ENCODE measurements at places on chromosomes 2 and 18. TPM values are rescaled to one million over a fixed set of nuclear protein-coding genes. Genes with fewer than 3 reads are reported as not detected.

The QPCT gene
- total RNA-seq: 19.7 TPM

The TTN gene
- total RNA-seq: 0.50 TPM

The MMADHC gene
- total RNA-seq: 168 TPM

The KLHL41 gene
- total RNA-seq: 9.8 TPM

The LRRC30 gene
- not detected for total RNA-seq

The MARCO gene
- total RNA-seq: not detected

The MOGAT1 gene
- total RNA-seq: not detected

The SH2D6 gene
- not detected for total RNA-seq

The PROC gene
- total RNA-seq: not detected

The TP53I3 gene
- 88.3 TPM for total RNA-seq

The TM4SF20 gene
- total RNA-seq: not detected

The GAREM1 gene
- 3.5 TPM for total RNA-seq

The CCDC68 gene
- total RNA-seq: 4.6 TPM

The RNF152 gene
- total RNA-seq: 14.7 TPM

The ACKR3 gene
- 3.0 TPM for total RNA-seq

The EVX2 gene
- total RNA-seq: not detected

The TLX2 gene
- 0.58 TPM for total RNA-seq

The ACVR1C gene
- 0.50 TPM for total RNA-seq

The TBC1D8 gene
- 12.8 TPM for total RNA-seq

The CD8B2 gene
- total RNA-seq: not detected

The CAPN14 gene
- total RNA-seq: 0.33 TPM

The ZNF385B gene
- not detected for total RNA-seq

The IL1RN gene
- 0.17 TPM for total RNA-seq

The NYAP2 gene
- total RNA-seq: not detected

The DCDC2C gene
- total RNA-seq: not detected

The USP40 gene
- total RNA-seq: 38.5 TPM

The TBR1 gene
- total RNA-seq: not detected

The KDM3A gene
- total RNA-seq: 24.4 TPM

The MC4R gene
- total RNA-seq: not detected

The MPPE1 gene
- 39.9 TPM for total RNA-seq

The XRCC5 gene
- total RNA-seq: 205 TPM

The LPIN1 gene
- 181 TPM for total RNA-seq

The SLC9A4 gene
- not detected for total RNA-seq

The RNF125 gene
- 1.5 TPM for total RNA-seq

The FOXI3 gene
- not detected for total RNA-seq

The RGPD3 gene
- 0.29 TPM for total RNA-seq

The GREB1 gene
- 2.2 TPM for total RNA-seq

The ACVR1 gene
- total RNA-seq: 46.4 TPM

The GDF7 gene
- not detected for total RNA-seq

The DLX2 gene
- 0.17 TPM for total RNA-seq

The VWC2L gene
- not detected for total RNA-seq

The SGPP2 gene
- total RNA-seq: not detected

The COLEC12 gene
- 122 TPM for total RNA-seq

The SPATA3 gene
- not detected for total RNA-seq

The AP1S3 gene
- 2.6 TPM for total RNA-seq

The SH3YL1 gene
- 49.3 TPM for total RNA-seq

The HOXD9 gene
- 0.17 TPM for total RNA-seq

The SPP2 gene
- not detected for total RNA-seq

The PLCL1 gene
- total RNA-seq: 1.6 TPM

The OTOS gene
- total RNA-seq: 1.2 TPM

The NPHP1 gene
- 5.1 TPM for total RNA-seq

The RAB17 gene
- total RNA-seq: 0.83 TPM

The COLEC11 gene
- not detected for total RNA-seq

The CAVIN2 gene
- 21.0 TPM for total RNA-seq

The UGT1A10 gene
- not detected for total RNA-seq

All from smooth muscle cell of trachea (primary cell).